Osteoblast (primary cell): ENCODE measurements at places on chromosomes 3 and 15. TPM values are rescaled to one million over a fixed set of nuclear protein-coding genes. Genes with fewer than 3 reads are reported as not detected.
A peak's percentile ranks its signal among the peaks of the same experiment; 100 is the strongest.

ISLR2 gene
- under 0.01 TPM in 1 of 2 replicates, not detected in the other for total RNA-seq

- no peaks in the 10 kb centered on the region for H3K4me1 ChIP-seq
- no peaks in the 10 kb centered on the region for H3K36me3 ChIP-seq
- H3K27ac ChIP-seq = no peak overlapping the region
- DNase-seq = no peak
- no peak overlapping the region for H3K4me3 ChIP-seq
- no peaks in the 10 kb centered on the region for H3K27me3 ChIP-seq
These were observed 859.6 kb downstream of the ROBO1 start for GRCh38 chr3:78908236-78908635.

HIGD2B gene
- under 0.01 TPM in 1 of 2 replicates, not detected in the other for total RNA-seq

- H3K36me3 ChIP-seq = no peaks in the 10 kb centered on the region
- no peaks in the 10 kb centered on the region for H3K4me1 ChIP-seq
- peak; percentile 80 for DNase-seq
- H3K4me3 ChIP-seq = no peak overlapping the region
- peaks cover 2% of the 10 kb centered on the region for H3K27me3 ChIP-seq
These were observed 8.7 kb upstream of the GP9 start for GRCh38 chr3:129051871-129052340.

ZNF860 gene
- total RNA-seq = 0.59 and 0.72 TPM in 2 replicates

DNA sequence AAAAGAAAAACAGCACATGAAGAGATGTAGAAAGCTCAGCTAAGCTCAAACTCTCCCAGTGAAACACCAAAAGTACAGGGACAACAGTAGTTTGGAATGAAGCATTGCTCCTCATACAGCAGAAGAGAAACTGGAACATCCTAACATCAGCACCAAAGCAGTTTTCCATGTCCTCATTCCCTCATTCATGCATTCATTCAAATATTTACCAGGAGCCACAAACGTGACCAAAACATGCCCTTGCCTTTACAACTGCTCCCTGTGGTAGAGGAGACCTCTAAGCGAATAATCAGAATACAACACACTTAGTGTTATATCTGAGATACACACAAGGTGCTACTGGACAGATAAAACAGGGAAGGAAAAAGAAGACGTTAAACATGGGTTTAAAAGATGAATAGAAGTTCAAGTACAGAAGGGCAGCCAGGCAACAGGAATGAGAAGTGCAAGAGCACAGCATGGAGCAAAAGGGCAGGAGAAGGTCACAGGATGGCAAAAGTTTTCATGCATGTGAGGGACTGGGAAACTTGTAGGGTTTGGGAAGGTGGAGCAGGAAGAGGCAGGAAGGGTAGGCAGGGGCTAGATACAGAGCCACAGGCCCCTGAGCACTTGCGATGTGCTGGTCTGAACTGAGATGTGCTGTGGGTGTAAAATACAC lies 58.5 kb upstream of the LMCD1 start:
- peaks cover 46% of the 10 kb centered on the region for H3K4me1 ChIP-seq
- peak; percentile 56 for DNase-seq
- no peaks in the 10 kb centered on the region for H3K36me3 ChIP-seq
- H3K4me3 ChIP-seq = peak overlapping the region; percentile 9
- peak overlapping the region; percentile 91 for H3K27ac ChIP-seq
- no peaks in the 10 kb centered on the region for H3K27me3 ChIP-seq

GRCh38 chr15:81071120-81071519 lies 63.0 kb upstream of the CFAP161 start:
- no peak overlapping the region for H3K27ac ChIP-seq
- no peaks in the 10 kb centered on the region for H3K27me3 ChIP-seq
- H3K4me3 ChIP-seq = no peak overlapping the region
- H3K36me3 ChIP-seq = no peaks in the 10 kb centered on the region
- DNase-seq = no peak

DNA sequence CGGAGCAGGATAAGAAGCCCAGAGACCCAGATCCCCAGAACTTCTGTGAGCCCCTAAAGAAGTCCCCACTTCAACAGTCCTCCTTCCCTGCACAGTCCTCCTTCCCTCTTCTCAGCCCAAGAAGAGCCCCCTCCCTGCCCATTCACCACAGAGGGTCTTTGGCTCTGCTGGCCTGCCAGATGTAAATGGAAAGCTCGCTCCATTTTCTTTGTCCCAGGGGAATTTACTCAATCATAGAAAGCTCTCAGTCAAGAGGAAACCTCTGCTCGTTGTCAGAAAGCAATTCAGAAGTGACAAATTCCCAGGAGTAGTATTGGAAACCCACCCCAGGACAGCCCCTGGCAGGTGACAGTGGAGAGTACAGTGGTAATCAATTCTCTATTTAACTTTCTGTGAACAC lies 105.5 kb upstream of the SMAD3 start:
- H3K4me3 ChIP-seq = no peak overlapping the region
- no peak overlapping the region for H3K27ac ChIP-seq
- peaks cover 4% of the 10 kb centered on the region for H3K4me1 ChIP-seq
- no peaks in the 10 kb centered on the region for H3K27me3 ChIP-seq
- no peaks in the 10 kb centered on the region for H3K36me3 ChIP-seq

GRCh38 chr3:145648396-145648795 lies 512.6 kb downstream of the PLOD2 start:
- no peak for DNase-seq
- H3K4me3 ChIP-seq = no peak overlapping the region
- no peak overlapping the region for H3K27ac ChIP-seq
- no peaks in the 10 kb centered on the region for H3K36me3 ChIP-seq
- H3K4me1 ChIP-seq = no peaks in the 10 kb centered on the region
